ENCODE measurements at places on chromosomes 2 and 18. TPM values are rescaled to one million over a fixed set of nuclear protein-coding genes. Genes with fewer than 3 reads are reported as not detected.

- no peak for DNase-seq
These were observed 75.6 kb upstream of the TTN start for GRCh38 chr2:178882666-178883440.

DNA sequence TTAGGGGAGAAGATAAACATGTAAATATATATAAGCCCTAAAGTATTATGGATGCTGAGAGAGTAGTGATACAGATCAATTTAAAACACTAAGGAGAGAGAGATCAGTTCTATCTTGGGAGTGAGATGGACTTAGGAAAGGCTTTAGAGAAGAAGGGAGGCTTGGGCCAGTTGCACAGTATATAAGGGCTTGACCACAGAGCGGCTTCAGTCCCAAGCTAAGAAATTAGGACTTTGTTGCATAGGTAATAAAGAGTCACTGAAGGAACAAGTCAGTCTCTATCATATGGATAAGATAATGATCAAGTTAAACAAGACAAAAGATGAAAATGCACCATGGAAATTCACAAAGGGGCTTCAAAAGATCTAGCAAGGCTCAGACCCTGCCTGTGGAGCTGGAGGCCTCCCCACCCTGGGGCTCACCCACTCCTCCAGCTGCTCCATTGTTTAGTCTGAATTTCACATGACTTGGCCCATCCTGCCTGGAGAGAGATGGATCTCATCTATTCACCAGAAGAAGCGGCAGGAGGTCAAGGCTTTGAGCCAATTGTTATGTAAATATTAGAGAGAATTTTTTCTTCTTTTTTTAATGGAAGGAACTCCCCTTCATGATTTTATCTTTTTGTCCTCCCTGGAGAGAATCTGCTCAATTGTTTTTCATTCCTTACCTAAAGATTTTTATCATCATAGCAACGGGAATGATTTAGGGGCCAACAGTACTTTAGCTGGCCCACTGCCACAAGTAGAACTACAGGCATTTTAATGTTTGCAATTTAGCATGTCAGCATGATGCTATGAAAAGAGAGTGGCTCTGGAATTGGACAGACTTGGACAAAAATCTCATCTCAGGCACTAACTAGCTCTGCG is 44.0 kb downstream of the GYPC start:
- no peak for DNase-seq

DNA sequence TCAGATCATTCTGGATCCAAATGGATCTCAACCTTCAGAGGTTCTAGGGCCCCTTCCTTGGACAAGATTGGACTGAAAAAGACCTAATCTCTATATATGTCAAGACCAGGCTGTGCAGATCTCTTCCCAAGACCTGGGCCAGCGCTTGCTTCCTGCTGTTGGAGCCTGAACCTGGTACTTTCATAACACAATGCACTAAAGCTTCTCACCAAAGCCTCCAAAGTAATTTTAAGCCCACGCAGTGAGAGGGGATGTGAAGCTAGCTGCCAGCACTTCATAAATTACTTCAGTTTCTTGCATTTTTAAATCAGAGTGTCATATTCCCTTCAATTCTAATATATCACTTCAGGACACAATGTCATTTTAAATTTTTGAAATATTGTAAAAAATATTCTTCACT is 50.7 kb downstream of the LRRC30 start:
- DNase-seq: no peak

DNA sequence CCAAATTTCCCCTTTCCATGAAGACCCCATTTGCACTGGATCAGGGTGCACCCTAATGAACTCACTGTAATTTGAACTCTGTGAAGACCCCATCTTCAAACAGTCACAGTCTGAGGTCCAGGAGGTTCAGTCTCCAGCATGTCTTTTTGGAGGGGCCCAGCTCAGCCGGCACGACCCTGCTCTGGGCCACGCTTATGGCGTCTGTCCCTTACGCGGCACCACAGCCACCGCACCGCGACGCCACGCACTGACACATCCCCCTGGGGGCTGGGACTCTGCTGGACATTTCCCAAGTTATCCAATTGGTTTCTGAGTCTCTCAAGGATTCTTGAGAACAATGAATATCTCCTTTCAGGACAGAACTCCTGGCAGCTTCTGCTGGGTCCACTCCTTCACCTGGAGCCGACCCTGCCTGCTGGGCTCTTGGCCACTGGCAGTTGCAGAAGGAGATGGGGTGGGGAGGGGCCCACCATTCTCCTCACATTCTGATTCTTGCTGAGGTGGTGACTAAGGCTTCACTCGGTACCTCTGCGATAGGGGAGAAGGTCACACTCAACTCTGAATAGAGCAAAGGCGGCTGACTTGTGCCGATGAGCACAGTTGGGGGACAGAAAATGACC is 124.0 kb downstream of the RTP5 start:
- DNase-seq: no peak

Gene LYPD6
- total RNA-seq: not detected

GRCh38 chr18:59708988-59709387 is 11.8 kb upstream of the CCBE1 start:
- no peak for DNase-seq

DNA sequence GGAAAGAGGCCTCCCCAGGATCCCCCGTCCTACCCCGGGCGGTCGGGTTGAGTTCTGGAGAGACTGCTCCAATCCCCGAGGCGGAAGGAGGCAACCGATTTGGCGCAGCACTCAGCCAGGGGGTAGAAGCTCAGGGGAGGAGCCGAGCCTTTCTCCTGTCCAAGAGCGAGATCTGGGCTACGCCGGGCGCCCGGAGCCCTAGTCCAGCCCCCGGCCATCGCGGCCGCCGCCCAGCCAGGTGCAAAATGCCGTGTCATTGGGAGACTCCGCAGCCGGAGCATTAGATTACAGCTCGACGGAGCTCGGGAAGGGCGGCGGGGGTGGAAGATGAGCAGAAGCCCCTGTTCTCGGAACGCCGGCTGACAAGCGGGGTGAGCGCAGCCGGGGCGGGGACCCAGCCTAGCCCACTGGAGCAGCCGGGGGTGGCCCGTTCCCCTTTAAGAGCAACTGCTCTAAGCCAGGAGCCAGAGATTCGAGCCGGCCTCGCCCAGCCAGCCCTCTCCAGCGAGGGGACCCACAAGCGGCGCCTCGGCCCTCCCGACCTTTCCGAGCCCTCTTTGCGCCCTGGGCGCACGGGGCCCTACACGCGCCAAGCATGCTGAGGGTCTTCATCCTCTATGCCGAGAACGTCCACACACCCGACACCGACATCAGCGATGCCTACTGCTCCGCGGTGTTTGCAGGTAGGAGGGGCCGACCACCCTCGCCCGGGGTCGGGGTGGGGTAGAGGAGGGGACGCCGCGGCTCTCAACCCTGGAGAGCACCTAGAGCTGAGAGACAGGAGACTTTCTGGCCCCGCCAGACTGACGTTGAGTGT is at the start of gene DYSF:
DYSF (plus strand) TSS at position 158 of the 817 bp plus-strand sequence.
- DNase-seq: no peak

DNA sequence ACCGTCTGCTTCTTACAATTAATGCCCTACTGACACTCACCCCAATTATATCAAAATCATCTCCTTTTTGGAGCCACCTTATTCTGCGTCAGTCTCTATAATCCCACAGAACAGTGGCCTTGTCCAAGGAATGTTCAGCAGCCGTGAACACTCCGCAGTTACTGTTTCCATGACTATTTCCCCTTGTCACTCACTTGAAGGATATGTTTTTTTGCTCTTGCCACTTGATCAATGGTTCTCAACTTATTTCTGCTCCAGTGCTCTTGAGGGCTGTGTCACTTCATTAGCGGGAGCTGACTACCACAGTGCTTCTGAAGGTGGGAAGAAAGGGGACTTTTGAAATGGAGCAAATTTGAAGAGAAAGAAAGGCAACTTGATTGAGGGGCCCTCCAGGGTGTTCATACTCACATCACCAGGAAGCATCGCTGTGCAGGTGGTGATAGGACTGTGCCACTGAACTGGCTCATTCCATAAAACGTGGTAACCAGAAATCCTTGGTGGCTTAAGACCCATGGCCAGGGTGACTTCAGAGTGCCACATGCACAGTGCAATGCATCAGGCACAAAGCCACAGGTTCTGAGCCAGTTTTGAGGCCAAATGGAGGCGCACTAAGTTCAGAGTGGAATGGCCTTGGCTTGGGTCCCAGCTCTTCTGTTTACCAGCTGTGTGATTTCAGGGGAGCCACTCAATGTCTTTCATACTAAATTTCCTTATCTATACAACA is 320.6 kb upstream of the RAB12 start:
- DNase-seq: no peak

GRCh38 chr18:75785206-75785605 is 357.7 kb upstream of the SMIM21 start:
- DNase-seq: no peak

Gene PTPRN
- 2.5 TPM for total RNA-seq

DNA sequence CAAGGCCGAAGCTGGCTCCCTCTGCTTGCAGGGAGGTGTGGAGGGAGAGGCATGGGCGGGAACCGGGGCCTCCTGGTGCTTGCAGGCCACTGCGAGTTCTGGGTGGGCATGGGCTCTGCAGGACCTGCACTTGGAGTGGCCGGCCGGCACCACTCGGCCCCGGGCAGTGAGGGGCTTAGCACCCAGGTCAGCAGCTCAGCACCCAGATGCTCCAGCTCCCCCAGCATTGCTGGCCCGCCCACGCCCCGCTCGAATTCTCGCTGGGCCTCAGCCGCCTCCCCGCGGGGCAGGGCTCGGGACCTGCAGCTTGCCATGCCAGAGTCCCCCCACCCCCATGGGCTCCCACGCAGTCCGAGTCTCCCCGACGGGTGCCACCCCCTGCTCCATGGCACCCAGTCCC is 176.2 kb upstream of the FAM98A start:
- no peak for DNase-seq

GRCh38 chr2:203706403-203706802 is at the start of gene CD28:
TSS of gene CD28 (plus strand) at chr2:203706639. CDS start at chr2:203706697, 58 bp downstream.
- DNase-seq: peak; percentile 94

Gene EFHD1
- 1.8 TPM for total RNA-seq

- no peak for DNase-seq
These were observed 425.2 kb upstream of the MEX3C start for GRCh38 chr18:51622702-51623101.

Gene ANKRD29
- total RNA-seq: not detected

Gene TMEM247
- total RNA-seq: not detected

- no peak for DNase-seq
These were observed 479.8 kb downstream of the NUP35 start for GRCh38 chr2:183604065-183604464.

Gene IL18RAP
- 7.6 TPM for total RNA-seq

Gene COL4A3
- total RNA-seq: 0.39 TPM

DNA sequence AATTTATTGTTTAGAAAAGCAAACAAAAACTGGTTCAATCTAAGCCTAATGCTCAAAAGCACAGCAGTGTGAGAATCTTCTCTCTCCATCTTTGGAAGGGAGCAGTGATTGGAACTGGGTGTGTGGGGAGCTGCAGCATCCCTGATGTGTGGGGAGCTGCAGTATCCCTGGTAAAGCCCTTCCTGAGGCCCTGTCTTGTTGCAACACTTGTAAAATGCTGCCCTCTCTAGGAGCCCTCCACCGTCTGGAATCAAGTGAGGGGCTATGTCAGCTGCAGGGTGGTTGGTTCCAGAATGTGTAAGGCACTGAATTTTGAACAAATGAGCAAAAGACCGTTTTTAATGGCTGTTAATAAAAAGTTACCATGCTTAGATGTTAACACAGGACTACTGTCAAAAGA is 147.7 kb upstream of the RAB12 start:
- DNase-seq: no peak

DNA sequence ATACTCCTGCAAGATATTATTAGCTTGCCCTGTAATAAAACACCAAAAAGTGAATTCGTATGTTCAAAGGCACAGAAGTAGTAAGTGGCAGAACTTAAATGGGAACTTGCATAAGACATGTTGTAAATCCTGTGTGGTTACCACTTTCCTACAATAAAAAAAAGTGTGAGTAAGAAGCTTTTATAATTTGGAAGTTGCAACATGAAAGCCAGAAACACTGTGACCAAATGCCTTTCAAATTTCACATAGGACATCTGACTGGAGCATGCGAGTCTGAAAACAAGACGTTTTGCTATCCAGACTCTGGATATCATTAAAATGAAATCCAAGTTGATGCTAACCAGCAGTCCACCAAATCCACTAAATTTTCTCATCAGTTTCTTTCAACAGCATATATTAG is 886.2 kb upstream of the NRXN1 start:
- DNase-seq: no peak

DNA sequence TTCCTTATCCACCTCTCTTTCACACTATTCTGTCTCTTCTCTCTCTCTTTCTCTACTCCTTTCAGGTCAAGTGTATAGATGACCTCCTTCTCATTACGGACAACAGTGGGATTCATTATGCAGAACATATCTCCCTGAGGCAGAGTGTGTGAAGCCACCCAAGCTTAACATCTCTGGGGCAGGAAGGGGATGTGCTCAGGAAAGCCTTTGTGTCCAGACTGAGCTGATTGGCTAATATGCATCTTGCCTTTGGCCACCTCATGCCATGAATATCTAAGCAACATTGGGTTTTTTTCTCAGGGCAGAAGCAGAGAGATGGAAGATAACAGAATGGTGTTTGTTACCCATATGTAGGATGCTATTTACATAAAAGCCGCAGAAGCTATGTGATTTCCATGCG is 211.4 kb upstream of the LRRTM1 start:
- DNase-seq: no peak

Gene MYOM1
- total RNA-seq: 0.39 TPM

- DNase-seq: no peak
These were observed 49.9 kb downstream of the LYPD1 start for GRCh38 chr2:132620115-132620514.

Gene MOB1A
- total RNA-seq: 135 TPM

Gene RGPD3
- 0.25 TPM for total RNA-seq

DNA sequence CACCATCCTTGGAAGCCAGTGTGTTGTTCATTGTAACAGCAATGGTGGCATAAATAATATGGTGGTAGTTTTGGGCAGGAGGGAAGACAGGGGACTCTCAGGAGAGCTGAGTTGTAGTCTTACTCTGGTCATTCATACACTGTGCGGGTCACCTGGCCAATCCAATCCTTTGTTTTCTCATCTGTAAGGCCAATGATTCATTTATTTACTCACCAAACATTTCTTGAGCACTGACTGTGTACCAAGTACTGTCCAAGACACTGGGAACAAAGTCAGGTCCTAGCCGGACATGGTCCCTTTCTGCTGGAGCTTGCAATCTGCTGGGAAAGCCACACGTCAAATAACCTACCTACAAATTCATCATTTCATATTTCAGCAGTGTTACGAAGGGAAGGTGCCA is 302.7 kb downstream of the CYP26B1 start:
- no peak for DNase-seq

Gene VWC2L
- total RNA-seq: not detected

Gene CPS1
- 3.3 TPM for total RNA-seq

Gene ZBTB7C
- 0.05 TPM for total RNA-seq

Gene GDF7
- total RNA-seq: 0.07 TPM

DNA sequence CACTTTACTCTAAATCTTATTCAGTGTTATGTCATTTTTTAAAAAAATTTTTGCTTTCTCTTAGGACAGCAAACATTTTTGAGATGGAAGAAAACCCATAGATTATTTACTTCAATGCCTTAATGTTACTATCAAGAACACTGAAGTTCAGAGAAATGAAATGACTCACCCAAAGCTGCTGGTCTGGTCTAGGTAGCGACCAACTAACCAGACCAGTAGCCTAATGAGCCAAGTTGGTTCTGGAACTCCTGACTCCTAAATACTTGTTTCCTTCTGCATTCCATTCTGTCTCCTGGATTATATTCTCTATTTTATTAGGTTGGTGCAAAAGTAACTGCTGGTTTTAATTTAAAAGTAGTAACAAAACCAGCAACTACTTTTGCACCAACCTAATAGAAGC is 35.4 kb downstream of the SLC8A1 start:
- no peak for DNase-seq

Gene PAX3
- total RNA-seq: not detected

- DNase-seq: no peak
These were observed 631.0 kb downstream of the BCL11A start for GRCh38 chr2:59922450-59922849.
